ENCODE measurements at places on chromosomes 7 and 10.

DNA sequence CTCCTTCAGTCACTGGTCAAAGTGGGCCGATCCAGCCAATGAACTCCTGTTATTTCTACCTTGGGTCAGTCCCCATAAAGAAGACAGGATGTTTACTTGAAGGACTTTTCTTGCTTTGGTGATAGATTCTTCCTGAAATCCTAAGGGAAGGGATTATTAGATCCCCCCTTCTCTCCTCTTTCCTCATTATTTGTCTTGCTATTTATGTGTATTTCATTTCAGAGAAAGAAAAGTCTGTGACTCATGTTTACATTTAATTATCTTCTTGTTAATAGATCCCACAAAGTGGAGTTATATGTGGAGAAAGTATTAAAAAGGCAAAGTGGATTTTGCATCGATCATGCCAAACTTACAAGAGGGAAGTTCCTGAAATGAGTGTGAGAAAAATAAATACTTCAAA lies 341.5 kb downstream of the PHTF2 start:
- no peak for DNase-seq

DNA sequence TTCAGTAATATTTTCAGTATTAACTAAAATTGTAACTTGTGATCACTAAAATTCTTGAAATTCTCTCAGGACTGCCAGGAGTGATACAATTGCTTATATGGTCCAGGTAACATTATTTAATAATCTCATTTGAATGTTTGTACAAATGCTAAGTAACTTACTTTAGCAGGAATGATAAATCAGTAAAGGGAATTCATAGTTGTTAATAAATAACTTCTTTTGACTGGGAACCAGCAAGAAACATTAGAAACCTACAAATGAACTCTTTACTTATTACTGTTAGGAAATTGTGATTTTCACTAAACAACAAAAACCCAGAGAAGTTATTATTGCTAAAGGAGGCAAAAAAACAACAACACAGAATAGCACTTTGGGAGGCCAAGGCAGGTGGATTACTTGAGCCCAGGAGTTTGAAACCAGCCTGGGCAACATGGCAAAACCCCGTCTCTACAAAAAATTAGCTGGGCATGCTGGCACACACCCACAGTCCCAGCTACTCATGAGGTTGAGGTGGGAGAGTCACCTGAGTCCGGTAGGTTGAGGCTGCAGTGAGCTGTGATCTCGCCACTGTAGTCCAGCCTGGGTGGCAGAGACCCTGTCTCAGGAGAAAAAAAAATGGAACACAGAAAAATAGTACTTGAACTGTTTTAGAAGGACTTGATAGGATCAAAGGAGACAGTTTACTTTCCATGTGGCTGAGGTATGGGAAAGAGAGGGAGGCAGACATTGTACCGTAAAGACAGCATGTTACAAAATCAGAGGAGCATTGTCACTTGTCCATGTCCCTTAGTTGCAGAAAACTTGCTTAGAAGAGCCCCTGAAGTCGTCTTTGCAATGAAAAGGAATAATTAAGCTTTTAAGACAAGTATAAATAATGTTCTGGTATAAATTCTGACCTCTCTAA lies 53.1 kb downstream of the SHOC2 start:
- DNase-seq: no peak

DNA sequence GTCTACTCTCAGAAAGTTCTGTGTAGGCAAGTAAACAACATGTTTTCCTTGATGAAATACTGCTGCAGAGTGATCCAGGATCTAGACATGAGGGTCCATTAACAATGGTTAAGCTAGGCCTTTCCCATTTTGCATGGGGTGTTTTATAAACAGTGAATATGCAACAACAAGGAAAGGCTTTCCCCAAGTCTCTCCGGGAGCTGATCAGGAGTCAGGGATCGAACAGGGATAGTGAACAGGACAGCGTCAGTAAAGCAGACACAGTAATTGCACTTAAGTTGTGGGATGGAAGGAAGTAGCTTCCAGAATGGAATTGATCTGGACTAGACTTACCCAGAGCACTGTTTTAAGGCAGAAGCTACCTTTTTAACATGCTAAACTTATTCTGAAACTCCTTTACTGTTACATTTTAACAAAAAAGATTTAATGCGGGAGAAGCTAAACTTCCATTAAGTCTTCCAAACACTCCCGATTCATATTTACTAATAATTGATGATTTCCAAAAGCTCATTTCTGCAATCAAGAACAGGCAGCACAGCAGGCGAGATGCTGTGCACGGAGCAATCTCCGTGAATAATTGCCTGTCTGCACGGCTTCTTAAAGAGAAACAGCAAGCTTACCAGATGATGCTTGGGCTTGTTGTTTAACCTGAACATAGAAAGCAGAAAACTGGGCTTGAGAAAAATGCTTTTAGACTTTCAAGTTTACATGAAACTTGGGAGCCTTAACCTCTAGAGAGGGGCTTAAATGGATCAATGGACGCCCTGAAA lies 50.3 kb upstream of the DOCK1 start:
- DNase-seq: no peak

DNA sequence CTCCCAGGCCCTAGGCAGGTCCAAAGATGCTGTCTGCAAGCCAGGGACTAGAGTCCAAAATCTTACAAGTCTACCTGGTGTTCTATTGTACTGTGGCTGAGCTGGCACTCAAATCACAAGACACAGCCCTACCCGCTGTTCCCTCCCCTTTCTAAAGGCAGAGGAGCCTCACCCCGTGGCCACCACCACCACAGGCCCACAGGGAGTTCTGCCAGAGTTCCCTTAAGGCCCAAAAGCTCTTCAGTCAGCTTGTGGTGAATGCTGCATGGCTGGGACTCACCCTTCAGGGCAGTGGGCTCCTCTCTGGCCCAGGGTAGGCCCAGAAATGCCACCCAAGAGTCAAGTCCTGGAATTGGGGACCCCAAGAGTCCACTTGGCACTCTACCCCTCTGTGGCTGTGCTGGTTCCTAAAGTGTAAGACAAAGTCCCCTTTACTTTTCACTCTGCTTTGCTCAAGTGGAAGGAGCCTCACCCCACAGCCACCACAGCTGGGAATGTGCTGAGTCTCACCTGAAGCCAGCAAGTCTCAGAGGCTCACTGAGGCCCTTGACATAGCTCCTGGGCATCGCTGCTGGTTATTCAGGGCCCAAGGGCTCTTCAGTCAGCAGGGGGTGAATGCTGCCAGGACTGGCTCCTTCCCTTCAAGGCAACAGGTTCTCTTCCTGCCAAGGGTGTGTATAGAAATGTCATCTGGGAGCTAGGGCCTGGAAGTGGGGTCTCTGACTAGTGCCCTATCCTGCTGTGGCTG lies 48.8 kb upstream of the PSAP start:
- no peak for DNase-seq

GRCh38 chr10:69279110-69279509 lies 814 bp downstream of the HK1 start:
- no peak for DNase-seq

All from stimulated activated CD4-positive, alpha-beta T cell treated with anti-CD3 and anti-CD28 coated beads, Interleukin-2, amount 100 ng/mL, for 4 hours (primary cell).